NCI-H1105 (cell line): ENCODE measurements at places on chromosomes 3 and 15.

DNA sequence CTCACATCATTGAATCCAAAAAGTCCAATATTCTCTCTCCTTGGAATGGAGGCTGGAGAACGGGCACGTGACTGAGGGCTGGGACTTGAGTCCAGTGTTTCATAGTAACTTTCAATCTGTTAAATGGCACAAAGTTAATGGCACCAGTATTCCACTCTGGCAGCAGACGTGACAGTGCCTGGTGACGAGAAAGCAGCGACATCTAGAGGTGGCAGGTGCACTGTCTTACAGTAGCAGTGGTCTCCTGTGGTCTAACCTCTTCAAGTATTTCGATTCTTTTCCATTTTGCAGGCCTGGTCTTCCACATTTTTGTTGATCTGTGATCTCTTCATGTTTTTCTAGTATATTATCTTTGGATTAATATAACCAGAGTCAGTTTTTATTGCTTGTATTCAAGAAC lies 107.1 kb downstream of the OXSM start:
- DNase-seq: no peak

DNA sequence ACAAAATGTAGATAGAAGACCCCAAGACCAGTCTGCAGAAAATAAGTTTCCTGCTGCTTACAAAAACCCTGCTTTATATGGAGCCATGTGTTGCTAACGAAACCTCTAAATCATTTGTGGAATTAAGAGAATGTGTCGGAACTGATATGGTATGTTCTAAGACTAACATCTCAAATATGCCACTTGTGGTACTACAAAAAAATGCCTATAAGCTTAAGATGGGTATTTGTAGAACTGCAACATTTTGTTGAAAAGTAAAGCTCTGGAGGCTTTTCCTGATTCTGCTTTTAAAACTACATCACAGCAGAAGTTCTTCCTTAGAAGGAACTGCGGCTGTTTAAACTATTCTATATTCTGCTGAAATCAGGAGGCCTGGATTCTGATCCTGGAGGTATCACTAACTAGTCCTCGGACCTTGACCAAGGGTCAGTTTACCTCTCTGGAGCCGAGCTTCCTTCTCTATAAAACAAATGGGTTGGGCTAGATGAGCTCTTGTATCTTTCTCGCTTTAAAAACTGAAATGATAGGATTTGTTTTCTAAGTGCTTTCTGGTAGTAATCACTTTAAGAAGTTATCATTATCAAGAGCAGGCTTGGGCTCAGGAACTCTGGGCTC lies 74.9 kb downstream of the RAD18 start:
- DNase-seq: no peak

DNA sequence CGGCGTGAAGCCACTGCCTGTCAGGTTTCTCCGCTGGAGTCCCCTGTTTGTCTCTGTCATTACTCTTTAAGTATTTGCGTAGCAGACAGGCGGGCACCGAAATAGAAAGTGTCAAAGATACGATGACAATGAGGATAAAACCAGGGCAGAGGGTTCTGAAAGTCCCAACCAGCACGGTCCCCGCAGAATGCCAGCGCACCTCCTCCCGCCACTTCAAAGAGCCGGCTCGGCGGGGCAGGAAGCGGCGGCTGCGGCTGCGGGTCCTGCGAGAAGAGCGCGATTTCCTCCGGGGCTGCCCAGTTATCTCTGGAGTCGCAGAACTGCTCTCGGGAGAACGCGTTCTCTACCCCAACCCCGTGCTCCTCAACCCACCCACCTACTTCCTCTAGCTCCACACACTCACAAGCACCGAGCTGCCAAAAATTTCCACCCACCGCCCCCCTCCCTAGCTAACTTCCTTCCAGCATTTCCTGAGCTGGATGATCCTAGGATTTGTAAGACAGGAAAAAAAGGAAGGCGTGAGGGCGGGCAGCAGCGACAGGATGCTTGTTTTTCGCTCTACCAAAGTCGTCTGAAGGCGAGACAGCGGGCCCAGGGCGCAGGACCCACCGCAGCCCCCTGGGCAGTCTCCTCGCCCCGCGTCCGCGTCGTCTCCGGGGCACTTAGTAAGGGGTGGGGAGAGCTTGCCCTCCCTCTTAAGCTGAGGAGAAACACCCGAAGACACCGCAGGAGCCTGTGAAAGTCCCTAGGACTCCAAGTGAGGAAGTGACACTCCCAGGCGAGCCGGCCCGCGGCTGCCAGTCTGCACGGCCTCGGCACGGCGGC lies at the start of gene ARHGAP31:
Gene ARHGAP31 (plus strand): TSS at position 513 of the 825 bp plus-strand sequence. CDS start 522 bp downstream, outside the sequence.
- peak; percentile 29 for DNase-seq

GRCh38 chr15:43943511-43943910 lies 116.7 kb downstream of the WDR76 start:
- DNase-seq: no peak

DNA sequence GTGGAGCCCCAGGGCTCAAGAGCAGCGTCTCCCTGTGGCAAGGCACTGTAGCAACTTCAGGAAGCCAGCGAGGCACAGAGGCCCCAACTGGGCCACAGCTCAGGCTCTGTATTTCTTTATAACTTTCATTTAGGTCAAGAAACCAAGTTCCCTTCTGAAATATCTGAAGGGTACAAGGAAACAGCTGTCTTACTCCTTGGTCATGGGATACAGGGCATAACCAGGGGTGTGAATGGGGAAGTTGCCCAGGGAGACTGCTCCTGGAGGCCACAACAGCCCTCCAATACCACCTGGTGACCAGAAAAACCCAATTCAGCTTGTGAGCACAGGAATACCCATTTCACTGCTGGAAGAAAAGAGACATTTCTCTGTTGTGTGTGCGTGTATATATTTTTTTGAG lies 13.3 kb upstream of the SPTBN5 start:
- no peak for DNase-seq

DNA sequence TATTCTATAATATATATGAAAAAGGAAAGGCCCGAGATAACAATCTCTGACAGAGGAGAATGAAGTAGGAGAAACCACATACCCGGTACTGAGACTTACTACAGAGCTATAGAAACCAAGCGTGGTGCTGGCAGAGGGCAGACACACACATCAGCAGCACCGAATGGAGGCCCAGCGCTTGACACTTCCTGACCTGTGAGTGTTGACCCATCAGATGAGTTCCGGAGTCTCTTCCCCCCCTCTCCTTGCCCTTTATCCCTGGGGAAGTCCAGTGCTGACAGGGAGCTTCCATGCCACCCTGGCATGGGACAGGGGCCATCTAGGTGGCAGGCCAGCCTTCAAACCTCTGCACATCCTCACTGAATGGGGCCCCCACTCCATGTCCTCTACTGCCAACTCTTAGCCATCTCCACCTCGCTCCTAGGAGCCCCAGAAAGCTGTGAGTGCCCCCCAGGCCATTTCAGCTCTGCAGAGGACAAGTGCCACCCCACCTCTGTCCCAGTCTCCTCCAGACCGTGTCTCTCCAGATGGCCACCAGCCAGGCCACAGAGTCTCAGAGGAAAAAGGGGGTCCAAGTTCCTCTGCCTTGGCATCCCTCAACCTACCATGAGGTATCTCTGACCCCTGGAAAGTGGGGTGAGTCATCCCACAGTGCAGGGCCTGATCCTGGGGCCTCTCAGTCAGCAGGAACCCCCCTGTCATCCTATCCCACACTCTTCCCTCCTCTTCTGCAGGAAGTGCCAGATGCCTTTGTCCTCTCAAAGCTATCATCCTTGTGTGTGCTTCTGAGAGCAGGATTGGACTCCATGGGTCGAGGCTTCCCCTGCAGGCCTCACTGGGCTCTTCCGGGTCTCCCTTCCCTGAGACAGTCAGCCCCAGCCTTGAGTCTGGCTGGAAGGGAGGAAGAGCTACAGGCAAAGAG lies 116.5 kb upstream of the ALDH1A3 start:
- DNase-seq: no peak

GRCh38 chr3:119221779-119222320 lies 18.8 kb downstream of the B4GALT4 start:
- DNase-seq: no peak
